DMS53 (cell line): ENCODE measurements at places on chromosomes 3 and 15.

DNA sequence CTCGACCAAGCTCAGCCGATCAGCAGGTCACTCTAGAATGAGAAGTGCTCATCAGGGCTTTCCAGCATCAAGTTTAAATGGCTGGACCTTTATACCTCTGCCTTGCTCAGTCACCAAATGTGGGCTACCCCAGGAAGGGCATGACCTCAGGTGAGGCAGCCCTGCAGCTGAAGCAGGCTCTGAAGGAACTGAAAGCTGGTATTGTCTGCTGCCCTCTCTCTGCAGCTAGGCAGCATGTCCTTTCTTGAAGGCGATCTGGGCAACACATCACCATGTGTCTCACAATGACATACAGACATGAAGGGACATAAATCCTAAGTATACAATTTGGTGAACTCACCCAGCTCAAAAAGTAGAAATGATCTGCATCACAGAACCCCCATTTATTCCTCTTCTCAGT, 38.7 kb upstream of the ARID3B start:
- no peak for DNase-seq

DNA sequence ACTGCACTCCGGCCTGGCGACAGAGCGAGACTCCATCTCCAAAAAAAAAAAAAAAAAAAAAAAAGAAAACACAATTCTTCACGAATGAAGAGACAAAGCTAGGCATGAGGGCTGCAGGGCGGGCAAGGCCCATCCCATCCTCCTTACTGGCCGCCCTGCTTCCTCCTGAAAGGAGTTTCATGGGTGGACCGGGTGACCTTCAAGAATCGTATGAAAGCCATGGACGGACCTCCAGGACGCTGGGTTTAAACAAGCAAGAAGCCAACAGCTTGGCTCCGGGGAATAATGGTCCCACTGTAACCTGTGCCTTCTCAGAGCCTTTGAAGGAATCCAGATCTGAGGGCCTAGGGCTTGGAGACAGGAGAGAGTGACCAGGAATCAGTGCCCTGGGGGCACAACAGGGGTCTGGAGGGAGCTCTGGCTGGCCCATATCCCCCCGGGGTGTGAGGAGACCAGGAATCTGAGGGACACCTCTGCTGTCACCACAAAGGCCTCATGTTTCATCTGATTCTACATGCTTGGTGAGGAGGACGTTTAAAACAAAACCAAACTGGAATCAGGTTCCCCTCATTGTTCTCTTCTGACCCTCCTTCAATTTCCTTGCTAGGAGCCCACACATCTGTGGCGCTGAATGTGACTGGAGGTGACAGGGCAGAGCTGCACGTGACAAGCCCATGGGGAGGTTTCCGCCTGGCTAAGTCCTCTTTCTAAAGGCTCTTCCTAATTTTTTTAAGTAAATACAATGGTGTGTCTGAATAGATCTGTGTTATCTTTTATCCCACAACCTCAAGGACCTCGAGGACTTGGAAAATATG, 46.1 kb downstream of the WHAMM start:
- DNase-seq = no peak

GRCh38 chr3:4222574-4223175, 80.5 kb upstream of the SETMAR start:
- no peak for DNase-seq

GRCh38 chr3:194405766-194406165, 6.7 kb upstream of the GP5 start:
- DNase-seq = no peak

GRCh38 chr3:153339065-153339464, 177.0 kb downstream of the RAP2B start:
- DNase-seq = no peak

DNA sequence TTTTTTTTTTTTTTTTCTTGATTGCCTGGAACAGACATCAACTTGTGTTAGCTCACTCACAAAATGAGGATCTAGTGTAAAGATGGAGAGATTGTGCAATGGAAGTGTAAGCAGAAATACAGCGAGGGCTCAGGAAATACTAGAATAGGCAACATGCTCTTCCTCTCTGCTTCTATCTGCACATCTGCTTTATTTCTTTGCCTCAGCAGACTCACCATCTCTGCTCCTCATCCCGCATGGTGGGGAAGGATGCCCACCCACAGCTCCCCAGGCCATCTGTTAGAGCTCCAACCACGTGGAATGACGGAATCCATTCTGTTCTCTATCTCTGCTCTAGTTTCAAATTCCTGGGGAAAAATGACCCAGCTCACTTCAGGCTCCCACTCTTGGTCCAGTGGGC, 128.0 kb upstream of the ADAMTS9 start:
- no peak for DNase-seq

- no peak for DNase-seq
Measured at GRCh38 chr3:12959410-12959809, 113.8 kb downstream of the IQSEC1 start.

- DNase-seq = no peak
Measured at GRCh38 chr15:99953886-99954285, 220.6 kb upstream of the LYSMD4 start.

GRCh38 chr3:149958171-149958796, 12.4 kb downstream of the PFN2 start:
- no peak for DNase-seq

GRCh38 chr3:138082085-138082991, 33.1 kb downstream of the DZIP1L start:
- DNase-seq = peak; percentile 91

DNA sequence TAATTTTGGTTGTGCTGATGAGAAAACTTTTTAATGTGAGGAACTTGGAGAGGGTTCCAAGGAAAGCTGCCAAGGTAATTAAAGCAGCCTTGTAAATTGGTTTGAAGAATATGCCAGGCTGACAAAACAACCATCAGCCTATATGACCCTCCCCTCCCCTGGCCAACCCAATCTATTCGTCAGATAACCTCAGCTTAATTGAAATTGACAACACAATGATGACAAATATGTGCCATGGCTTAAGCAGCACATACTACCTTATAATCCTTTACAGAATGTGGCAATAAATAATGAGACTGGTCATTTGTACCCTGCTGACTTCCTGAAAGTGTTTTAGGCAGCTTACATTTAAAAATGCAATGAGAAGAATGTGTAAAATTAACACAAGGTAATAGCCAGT, 118.2 kb downstream of the EFHB start:
- DNase-seq = no peak

GRCh38 chr3:87203809-87204208, 23.3 kb upstream of the CHMP2B start:
- no peak for DNase-seq

DNA sequence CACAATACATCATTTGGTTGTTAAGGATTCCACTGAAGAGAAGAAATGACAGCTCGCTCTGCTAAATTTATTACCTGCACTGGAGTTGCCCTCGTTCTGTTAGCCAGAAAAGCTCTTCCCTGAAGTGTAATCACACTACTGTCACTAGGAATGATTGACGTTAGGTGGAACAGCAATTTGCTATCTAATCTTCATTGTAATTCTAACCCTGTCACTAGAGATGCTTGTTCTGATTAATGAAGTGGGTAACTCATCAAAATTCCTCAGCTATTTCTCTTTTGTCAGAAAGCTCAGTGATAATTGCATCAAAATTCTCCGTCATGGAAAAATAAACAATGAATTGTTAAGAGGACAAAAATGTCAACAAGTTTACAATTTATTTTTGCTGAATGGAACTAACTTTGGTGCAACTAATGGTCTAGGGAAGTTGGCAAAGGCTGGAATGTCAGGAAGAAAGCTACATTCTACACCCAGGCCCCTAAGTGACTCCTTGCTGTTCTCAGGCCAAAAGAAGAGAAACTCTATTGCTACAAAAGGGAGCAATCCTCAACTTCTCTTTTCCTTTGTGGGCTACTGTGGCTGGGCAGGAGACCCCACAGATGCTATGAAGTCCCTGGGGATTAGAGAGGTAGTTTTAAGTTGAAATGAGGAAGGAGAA, 34.1 kb downstream of the CCDC191 start:
- no peak for DNase-seq

DNA sequence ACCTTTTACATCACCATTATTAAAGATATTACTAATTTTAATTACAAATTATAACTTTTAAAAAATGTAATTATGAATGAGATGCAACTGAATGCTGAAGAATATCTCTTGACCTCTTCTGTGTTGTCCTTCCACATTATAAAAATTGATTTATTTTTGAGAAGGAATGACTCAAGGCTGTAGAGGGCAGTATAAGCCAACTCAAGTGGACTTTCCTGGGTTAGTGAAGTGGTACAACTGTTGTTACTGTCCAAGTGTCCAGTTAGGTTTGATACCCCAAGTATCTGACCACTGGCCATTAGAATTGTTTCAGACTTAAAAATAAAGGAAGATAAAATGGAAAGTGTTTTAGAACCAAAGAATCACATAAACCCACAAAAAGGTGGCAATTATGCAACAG, 51.9 kb downstream of the BBX start:
- peak; percentile 63 for DNase-seq

DNA sequence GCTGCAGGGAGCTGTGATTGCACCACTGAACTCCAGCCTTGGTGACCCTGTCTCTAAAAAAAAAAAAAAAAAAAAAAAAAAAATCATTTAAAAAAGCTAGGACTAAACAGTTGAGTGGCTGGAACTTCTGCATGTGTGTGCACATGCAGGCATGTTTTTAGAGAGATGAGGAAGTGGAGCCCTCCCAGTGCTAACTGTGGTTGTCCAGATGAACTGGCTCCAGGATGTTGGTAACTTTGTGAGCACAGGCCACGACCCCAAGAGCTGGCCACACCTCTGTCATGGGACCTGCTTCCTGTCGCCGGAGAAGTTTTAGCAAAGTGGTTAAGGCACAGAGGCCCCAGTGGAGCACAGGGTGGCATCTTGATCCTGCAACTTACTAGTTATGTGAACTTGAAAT, 27.0 kb downstream of the CHCHD6 start:
- no peak for DNase-seq

- no peak for DNase-seq
Measured at GRCh38 chr15:82851981-82852511, 42.6 kb downstream of the WHAMM start.

DNA sequence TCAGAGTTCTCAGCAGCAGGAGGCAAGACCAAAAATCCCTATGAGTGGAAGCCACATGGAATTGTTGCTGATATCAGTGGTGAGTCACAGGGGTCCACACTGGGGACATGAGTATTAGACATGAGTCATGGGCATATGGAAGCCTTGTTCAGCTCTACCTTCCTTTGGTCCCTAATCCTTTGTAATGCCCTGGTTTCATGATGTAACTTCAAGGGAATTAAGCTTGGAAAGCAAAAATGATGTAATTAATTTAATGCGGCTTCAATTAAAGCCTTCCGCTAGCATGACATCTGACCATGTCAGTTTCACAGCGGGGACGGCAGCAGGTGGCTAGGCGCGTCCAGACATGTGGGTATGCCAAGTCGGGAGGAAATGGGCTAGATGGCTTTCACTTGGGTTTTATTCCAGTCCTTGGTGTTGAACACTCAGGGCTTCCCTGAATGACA, 176.1 kb upstream of the RGMA start:
- DNase-seq = peak; percentile 5

DNA sequence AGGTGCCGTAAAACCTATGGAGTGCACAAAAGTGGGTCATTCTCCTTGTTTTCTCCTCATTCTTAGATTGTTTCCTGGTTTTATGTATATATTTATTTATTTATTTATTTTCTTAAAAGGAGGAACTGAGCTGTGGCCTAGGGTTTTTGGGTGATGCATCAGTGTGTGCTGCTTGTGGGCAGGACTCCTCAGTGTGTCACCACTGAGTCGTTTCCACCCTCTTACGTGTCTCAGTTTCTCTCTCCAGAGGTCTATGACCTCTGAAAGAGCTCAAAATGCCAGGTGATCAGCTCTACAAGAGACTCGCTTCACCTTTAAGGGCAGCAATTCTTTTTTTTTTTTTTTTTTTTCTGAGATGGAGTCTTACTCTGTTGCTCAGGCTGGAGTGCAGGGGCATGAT, 72.9 kb downstream of the CD200 start:
- no peak for DNase-seq

DNA sequence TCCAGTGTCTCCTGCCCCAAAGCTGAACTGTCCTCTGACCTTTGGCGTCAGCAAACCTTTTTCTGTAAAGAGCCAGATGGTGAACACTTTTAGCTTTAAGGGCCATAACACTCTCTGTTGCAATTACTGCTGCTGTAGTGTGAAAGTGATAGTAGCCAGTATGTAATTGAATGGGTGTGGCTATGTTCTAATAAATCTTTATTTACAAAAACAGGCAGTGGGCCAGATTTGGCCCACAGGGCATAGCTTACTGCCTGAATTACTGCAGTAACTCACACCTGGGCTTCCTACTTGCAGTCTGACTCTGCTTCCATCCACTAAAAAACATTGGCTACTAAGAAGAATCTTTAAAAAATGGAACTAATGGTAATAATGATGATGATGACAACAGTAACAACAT, 68.0 kb upstream of the SLC6A11 start:
- no peak for DNase-seq

DNA sequence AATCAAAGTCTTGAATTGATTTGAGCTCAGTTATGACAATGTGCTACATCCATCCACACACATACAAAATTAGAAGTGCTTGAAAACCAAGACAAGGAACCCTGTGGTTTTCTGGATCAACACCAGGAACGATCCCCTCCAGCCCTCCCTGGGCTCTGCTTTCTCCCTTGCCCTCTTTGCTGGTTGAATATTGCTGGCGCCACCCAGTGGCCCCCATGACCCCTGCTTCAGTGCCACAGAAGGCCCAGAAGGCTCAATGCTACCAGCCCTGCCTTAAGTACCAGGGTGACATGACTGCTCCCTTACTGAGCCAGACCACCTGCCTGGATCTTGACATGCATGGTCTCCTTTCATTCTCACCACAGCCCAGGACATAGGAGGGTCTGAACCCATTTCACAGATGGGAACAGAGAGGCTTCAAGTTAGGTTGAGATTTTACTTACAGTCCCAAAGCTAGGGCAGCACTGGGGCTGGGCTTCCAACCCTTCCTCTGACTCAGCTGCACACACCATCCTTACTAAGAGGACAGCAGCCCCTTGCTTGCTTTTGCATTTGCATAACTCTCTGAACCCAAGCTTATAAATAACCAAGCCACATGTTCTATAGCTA, 15.0 kb downstream of the IL12A start:
- peak; percentile 70 for DNase-seq

- DNase-seq = no peak
Measured at GRCh38 chr3:119626196-119626595, 28.5 kb downstream of the PLA1A start.

GRCh38 chr3:43113671-43114070, 7.8 kb upstream of the POMGNT2 start:
- no peak for DNase-seq

DNA sequence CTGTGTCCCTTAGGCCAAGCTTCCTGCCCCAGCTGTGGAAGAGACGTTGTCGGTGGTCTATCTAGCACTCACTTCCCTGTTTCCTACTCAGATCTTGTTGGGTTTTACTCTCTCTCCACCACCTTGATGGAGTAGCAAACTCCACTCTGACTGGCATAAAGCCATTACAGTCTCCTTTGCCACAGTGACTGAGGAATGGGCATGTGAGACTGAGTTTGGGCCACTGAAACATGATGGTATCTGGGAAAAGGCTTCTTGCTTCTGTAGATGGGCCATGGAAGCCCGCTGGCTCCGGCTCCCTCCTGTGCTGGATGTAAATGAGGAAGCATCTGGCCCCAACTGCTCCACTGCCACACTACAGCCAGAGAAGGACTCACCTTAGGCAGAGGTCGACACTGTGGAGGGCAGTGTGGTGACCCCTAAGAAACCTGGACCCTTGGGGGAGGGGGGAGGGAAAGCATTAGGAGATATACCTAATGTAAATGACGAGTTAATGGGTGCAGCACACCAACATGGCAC, 9.4 kb upstream of the CAMK1 start:
- no peak for DNase-seq
